Stimulated activated CD4-positive, alpha-beta T cell treated with anti-CD3 and anti-CD28 coated beads, Interleukin-1b, Interleukin-23, amount 100 ng/mL, for 1 hour (primary cell): ENCODE measurements at places on chromosomes 5 and 9.

- DNase-seq, result no peak
Measured at GRCh38 chr5:93909356-93909755, 168.0 kb upstream of the POU5F2 start.

DNA sequence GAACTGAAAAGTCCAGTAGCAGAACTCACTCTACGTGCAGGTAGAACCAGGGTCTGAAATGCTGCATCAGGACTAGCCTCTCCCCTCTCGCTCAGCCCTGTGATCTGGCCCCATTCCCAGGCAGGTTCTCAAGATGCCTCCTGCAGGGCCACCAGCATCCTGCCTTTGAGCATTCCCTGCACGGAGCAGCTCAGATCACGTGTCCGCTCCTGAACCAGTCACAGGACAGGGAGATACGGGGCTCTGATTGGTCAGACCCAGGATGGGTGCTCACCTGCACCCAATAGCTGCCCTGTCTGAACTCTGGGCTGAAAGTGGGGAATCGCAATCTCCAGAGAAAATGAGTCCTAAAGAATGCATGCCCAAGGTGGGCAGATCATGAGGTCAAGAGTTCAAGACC, 50.8 kb downstream of the NEURL1B start:
- no peak for DNase-seq

DNA sequence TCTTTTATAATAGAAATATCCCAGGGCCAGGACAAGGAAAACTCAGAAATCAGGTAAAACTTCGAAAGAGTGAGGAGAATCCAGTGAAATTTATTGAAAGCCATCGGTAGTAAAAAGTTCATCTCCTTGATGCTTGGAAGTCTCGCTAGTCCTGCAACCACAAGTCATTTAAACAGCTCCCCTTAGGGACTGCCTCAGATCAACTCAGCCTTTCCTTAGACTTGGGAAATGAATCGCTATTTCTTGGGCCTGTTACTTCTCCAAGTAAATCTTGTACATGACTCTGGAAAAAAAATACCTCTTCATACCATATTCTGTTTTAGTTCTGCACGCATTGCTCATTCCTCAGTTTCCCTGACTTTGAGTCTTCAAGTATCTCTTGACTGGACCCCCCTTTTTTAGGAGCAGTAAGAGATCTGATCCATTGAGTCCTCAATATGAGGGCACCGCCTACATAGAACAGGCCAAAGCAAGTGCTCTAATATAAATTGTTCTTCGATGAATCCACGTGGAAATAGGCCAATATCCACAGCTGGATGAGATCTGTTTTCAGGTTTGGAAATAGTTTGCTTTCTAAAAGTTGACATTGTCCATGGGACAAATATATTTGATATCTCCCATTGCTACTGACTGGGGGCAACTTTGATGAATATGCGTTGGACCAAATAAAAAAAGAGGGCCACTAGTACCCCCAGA, 114.2 kb downstream of the PRDM6 start:
- DNase-seq, result no peak

DNA sequence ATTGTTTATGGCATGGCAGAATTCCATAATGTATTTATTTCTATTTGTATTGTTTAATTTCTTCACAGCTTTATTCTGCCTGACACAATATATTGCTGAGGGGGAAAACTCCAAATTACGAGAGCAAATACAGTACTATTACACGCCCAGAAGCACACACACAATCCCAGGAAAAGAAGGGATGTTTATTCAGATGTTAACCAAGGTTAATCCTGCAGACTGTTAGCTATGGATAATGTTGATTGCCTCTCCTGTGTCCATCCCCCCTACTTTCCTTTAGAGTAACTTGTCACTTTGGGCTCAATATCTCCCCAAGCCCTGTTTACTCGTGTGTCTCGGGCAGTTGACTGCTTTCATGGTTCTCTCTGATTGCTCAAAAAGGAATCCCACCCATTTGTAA, 84.2 kb upstream of the ERCC6L2 start:
- DNase-seq, result no peak

DNA sequence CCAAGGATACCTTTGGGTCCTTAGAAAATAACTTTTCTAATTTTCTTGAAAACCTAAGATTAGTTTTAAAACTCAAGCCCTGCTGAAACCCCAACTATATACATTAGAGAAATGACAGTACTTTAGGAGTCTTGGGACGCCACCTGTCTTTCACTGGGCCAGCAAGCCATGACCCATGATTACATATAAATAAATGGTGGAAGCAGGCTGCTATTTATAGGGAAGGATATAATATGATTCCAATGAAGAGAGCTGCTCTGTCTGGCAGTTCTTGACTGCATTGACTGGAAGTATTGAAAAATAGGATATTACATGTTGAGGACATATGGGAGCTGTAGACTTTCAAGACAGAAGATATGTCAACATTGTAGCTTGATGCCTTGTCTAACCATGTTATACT, 7.3 kb downstream of the JMY start:
- DNase-seq, result no peak

DNA sequence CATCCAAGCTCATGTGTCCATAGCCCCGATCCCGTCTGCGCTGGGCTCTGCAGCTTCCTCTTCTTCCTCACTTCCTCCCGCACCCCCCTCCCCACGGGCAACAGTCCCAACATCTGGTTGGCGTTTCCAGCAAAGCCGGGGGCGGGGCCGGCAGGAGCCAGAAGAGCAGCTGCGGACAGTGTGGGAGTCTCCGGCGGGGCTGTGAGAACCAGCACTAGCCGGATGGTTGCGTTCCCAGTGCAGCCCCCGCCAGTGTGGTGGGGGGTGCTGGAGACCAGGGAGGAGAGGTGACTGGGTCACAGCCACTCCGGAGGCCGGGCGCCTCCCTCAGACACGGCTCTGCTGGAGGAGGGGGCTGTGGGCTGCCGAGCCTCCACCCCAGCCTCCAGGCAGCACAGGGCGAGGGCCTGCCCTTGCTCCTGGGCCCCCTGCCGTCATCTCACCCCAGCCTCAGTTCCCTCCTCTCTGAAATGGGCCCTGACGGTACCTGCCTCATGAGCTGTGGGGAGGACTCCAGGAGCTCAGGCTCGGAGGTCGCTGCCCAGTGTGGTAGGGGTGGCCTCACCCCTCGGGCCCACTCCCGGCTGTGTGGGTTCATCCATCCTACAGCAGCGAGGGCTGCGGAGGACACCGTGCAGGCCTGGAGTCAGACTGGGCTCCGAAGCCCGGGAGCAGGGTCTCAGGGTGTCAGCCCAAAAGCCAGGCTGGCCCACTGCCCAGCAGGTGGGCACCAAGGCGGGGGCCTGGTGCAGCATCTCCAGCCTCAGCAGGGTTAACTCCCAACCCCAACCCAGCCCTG, 41.5 kb upstream of the NOTCH1 start:
- no peak for DNase-seq

DNA sequence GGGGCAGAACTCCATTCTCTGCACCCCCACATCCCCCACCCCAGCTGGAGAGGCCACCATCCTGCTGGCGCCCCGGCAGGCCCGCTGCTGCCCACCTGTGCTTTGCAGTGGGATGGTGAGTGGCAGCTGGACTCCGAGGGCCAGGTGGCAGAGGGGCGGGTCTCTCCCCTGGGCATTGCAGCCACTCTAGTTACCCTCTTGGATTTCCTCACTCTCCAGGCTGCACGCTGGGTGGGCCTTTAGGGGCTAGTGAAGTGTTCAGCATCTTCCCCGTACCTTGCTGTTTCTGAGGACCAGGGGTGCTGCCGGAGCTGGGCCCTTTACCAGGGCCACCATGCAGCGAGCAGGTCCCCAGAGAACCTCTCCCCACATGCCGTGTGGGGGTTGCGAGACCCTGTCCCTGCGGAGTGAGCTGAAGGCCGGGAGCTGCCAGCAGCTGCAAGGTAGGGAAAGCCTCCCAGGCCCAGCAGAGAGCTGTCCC, 88.4 kb upstream of the SH3PXD2B start:
- no peak for DNase-seq

DNA sequence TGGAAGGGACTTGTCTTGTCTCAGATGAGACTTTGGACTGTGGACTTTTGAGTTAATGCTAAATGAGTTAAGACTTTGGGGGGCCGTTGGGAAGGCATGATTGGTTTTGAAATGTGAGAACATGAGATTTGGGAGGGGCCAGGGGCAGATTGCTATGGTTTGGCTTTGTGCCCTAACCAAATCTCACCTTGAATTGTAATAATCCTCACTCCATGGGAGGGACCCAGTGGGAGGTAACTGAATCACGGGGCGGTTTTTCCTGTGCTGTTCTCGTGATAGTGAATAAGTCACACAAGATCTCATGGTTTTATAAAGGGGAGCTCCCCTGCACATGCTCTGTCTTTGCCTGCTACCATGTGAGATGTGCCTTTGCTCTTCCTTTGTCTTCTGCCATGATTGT, 72.1 kb downstream of the RAI14 start:
- no peak for DNase-seq

DNA sequence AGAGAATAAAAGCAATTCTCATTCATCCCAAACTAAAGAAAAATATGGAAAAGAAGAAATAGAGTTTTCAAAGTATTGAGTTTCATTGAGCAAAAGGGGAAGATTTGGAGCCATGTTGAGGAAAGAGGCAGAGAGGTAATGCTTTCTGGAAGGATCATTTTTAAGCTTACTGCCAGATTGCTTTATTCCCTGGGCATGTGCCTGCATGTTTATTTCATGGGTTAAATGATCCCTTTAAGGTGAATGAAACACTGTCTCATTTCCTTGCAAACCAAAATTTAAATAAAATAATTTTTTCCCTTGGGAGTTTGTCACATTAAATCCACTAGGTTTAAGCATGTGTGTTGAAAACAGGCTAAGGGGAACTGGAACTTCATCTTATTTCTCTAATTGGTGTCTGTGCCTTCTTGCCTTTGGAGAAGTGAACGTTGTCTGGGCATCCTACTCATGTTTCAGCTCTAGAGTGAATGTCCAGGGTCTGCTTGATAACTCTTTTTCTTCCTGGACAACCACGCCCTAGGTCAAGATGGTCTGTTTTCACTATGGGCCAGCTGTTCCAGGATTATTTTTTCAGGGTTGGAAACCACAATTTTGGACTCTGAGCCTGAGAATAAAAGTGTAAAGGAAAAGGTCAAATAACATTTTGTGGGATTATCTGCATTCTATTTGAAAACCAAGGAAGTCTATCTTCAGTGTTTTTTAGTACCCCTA, 114.1 kb upstream of the ELL2 start:
- DNase-seq, result no peak

GRCh38 chr5:178198706-178199105, 5.6 kb upstream of the HNRNPAB start:
- DNase-seq, result no peak

DNA sequence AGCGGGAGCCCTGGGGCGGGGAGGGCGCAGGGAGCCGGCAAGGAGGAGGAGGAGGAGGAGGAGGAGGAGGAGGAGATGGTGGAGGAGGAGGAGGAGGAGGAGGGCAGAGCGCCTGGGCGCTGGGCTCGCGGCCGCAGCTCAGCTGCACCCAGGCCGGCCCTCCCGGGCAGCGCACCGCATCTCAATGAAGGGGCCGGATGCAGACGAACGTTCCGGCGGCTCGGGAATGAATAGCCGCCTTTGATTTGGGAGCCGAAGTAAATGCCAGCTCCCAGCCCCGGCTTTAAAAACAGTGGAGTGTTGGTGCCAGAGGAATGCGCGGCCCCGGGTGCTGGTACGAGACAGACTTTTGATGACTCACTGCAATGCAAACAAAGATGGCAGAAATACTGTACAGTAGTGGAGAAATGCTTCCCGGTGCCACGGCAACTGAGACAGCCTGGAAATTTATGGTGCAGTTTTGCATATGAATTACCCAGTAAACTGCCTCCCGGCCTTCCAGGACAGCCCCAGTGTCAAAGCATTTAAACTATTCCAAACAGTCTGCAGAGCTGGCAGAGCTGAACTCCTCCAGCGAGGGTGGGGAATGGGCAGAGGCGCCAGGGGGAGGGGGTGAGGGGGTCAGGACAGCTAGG, 43.1 kb downstream of the NACC2 start:
- DNase-seq, result no peak

DNA sequence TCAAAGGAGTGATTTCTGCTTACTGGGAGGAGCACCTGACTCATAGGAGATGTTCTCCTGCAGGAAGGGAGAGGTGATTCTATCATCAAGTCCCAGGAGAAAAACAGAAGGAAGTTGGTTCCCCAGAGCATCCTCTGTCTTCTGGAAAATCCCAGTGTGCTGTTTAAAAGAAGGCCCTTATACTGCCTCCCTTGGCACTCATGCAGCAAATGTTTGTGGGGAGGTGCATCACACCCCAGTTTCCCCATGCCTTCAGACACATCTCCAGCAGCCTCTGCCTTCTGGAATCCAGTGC, 63.1 kb downstream of the PPARGC1B start:
- no peak for DNase-seq

GRCh38 chr5:41246376-41246775, 33.0 kb upstream of the C6 start:
- no peak for DNase-seq

- no peak for DNase-seq
Measured at GRCh38 chr5:72018143-72018803, 89.0 kb upstream of the MAP1B start.

GRCh38 chr5:5615569-5615968, 193.1 kb downstream of the ICE1 start:
- DNase-seq, result no peak
